ENCODE measurements at places on chromosomes 7 and 10.

DNA sequence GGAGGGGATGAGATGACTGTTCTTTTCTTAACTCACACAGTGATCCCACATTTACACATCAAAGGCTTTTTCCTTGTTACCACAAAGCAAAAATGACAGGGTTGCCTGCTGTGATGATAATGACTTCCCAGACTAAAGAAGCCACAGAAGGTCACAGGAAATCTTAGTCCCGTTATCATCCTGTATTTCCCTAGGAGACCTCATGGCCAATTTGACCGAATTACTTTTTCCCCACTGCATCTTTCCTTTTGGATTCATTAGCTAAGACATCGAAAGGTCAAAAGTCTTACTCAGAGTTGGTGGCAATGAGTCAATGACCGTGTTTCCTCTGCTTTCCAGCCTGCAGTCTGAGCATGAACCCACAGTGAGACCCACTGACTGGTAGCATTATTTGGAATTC is 130.1 kb upstream of the INHBA start:
- DNase-seq: no peak

DNA sequence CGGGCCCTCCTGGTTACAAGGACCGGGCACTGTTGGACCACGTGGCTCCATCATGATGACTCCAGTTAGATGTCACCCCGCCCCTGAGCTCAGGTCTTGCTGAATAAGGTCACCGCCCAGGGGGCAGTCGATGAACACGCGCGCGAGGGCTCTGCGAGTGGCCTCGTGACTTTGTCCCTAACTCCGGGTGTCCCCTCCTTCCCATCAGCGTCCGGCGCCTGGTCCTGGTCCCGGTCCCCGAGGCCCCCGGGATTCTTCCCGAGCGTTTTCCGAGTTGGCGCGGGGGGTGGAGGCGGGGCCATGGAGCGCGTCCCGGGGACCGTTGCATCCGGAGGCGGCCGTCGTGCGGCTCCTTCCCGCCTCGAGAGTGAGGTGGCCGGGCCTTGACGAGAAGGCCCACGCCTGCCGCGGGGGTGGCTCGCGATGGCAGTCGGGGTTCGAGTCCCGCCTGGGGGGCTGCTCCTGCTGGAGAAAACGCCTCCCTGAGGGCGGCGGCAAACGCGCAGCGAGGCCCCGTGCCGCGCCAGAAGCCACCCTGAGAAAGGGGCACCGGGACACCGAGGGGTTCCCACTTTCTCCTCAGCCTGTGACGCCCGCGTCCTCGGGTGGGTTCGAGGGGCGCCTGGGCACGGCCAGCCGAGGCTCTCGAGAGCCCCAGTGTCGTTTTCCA is 569 bp upstream of the NPTX2 start:
- no peak for DNase-seq

- no peak for DNase-seq
Measured at GRCh38 chr7:927031-927671, 27.3 kb downstream of the ADAP1 start.

DNA sequence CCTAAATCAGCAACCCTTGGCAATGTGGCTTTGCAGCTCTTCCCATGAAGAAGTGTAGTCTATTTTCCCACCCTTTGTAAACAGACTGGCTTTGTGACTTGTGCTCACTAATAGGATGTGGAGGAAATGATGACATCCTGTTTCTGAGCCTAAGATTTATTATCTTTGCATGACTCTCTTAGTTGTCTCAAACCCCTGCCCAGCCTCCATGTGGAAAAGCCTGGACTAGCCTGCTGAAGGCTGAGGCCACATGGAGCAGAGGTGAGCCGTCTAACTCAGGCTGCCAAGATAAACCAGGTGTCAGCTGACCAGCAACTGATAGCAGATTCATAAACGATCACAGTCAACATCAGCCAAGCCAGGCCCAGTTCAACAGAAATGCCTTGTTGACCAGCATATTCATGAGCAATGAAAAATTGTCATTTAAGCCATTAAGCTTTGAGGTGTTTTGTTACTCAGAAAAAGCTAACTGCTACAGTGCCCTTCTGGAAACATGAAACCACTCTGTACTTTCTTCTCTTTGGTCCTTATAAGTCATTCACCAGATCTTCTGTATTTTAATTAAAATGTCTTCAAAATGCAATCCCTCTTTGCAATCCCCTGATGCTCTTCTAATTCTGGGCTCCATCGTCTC is 586.3 kb upstream of the ANKRD30A start:
- DNase-seq: no peak

- DNase-seq: no peak
Measured at GRCh38 chr7:23211589-23211988, 29.7 kb downstream of the NUP42 start.

DNA sequence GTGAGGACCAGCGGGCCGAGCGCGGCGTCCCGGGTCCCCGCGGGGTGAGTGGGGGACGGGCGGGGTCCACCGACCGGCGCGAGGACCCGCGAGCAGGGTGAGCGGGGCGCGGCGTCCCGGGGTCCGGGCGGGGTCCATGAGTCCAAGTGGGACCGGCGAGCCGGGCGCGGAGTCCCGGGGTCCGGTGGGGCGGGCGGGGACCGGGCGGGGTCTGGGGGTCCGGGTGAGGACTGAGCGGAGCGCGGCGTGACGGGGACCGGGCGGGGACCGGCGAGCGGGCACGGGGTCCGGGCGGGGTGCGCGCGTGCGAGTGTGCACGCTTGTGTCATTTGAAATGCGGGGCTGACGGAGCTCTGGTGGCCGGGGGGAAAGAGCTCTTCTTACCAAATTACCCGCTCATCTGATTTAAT is 765 bp downstream of the CELF2 start:
- no peak for DNase-seq

DNA sequence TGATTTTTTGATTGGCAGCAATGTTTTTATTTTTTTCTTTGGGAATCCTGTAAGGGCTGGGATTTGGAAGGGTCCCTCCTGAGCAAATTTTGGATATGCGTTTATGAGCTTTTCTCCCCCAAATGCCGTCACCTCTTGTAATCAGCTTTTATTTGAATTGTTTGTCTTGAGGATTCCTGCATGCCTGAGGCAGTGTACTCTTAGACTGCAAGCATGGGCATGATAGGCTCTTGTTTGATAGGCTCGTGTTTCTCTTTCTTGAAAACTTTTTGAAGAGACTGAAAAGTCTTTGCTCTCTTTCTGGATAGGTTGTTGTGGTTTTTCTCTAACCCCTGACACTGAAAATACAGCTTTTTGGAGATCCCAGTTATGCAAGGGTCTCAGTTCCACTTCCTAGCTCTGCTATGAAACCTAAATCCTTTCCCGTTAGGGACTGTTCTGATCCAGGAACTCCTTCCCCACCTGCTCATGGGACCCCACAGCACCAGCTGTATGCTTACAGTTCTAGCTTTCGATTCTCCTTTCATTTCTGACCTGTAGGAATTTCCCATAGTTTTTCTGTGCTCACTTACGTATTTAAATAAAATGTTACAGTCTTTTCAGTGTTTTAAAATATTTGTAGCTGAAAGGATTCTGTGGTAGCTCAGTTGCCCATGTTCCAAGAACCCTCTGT is 17.2 kb downstream of the TSPAN13 start:
- DNase-seq: no peak

- no peak for DNase-seq
Measured at GRCh38 chr10:7475046-7475911, 64.4 kb upstream of the SFMBT2 start.

DNA sequence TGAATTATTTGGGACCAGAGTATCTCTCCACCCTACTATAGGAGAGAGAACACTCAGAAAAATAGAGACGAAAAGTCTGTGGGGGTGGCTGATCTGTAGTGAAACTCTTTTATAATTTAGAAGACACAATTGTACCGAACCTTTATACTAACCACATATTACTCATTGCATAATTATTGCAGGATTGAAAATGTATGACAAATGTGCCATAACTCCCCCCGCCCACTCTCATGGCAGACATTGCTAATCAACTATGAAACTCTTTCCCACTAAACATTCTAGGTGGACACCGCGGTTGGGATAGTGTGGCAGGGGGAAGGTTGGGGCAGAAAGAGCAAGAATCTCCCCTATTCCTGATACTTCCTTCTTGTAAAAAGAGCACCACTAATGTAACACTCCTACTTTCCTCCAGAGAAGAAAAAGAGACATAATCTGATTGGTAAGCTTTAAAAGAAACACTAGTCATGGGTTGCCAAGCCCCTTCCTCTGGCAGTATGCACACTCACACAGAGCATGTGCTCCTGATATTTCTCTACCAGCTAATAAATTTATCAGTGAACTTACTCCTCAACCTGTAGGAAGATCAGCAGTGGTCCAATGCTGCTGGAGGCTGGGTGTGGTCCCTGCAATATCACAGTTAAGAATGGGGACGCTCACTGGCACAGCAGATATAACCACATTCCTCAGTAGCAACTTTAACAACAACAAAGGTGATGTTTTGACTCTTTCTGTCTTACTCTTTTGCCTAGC is 18.7 kb upstream of the ARID5B start:
- DNase-seq: no peak

DNA sequence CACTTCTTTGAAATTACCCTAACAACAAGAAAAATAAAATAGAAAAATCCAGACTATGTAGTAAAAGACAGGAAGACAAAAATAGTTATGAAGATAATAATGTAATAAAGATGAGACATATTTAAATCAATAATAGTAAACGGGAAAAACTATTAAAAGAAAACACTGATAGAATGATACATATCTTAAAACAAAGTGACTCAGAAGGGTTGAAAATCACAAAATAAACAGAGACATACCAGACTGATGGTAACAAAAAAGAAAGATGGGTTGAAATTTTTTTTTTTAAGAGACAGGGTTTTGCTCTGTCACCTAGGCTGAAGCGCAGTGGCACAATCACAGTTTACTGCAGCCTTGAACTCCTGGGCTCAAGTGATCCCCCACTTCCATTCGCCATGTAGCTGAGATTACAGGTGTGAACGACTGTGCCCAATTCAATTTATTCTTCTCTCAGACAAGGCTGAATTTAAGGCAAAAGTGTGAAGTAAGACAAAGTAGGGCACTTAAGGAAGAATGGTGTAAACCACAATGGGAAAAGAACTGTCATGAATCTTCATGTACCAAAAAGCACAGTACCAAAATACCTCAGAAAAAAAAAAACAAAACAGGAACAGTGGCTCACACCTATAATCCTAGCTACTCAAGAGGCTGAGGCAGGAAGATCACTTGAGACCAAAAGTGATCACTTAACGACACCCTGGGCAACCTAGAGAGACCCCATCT is 47.4 kb downstream of the LMBR1 start:
- no peak for DNase-seq

DNA sequence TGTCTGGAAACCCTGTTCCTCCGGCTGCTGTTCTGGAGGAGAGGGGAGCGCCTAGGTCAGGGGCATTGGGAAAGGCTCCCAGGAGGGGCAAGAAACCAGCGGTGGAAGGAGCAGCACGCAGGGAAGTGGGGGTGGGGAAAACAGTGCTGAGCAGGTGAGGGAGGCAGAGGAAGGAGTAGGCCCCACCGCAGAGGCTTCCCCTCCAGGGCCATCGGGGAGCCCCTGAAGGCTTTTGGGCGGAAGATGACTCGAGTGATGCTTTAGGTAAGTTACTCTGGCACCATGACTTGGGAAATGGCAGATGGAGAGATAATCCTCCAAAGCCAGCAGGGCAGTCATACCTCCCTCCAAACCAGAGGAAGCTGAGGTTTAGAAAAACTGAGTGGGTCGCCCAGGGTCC is 106.5 kb upstream of the ANLN start:
- no peak for DNase-seq

GRCh38 chr10:70981171-70981836 is 92.9 kb upstream of the PCBD1 start:
- DNase-seq: no peak

GRCh38 chr7:149291781-149292461 is 29.9 kb downstream of the ZNF783 start:
- DNase-seq: no peak

GRCh38 chr7:12474035-12474434 is 70.4 kb upstream of the VWDE start:
- no peak for DNase-seq

- DNase-seq: no peak
Measured at GRCh38 chr10:109934958-109935793, 11.9 kb upstream of the XPNPEP1 start.

DNA sequence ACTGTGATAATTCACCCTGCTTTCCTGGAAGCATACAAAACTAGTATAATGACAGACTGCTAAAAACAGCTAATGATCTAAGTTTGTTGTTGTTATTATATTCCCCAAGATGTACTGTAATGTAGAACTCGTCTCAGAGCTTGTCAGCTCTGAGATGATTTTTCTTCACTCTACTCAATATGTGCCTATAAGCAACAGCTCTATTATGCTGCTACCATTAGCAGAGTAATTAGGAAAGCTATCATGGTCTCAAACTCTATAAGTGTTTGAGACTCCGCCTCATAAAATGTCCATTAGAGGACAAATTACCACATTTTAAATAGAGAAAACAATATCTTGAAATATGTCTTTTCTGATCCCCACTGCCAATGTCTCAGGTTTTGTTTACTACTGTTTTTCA is 476.5 kb upstream of the PCDH15 start:
- DNase-seq: no peak

DNA sequence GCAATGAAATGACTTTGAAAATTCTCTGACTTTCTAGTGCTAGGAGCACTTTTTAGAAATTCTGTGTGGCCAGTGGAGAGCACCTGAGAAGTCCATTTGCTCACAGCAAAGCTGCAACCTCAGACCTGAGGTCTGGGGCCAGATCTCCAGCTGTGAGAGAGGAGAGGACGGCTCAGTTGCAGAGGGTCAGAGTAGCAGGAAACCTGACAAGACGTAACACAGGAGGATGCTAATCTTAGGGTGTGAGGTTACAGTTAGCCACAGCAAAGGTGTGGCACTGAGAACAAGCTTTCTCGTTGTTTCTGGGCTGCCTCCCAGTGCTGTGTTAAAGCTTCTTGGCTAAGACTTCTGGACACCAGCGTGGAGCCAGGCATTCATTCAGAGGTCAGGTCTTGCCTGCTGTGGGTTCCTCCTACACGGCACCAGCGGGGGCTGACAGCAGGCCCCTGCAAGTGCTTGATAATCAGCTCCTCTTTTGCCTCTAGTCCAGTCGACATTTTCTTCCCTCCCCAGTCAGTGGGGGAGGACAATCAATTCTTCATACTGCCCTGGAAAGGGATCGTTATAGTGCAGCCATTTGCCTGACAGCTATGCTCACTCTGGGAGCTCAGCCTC is 435.4 kb upstream of the DPP6 start:
- DNase-seq: no peak

GRCh38 chr7:56023500-56023899 is 27.7 kb downstream of the PSPH start:
- no peak for DNase-seq
